Renal pelvis (tissue), 12 donors: ENCODE measurements at places on chromosomes 11 and 22. TPM values are rescaled to one million over a fixed set of nuclear protein-coding genes. Genes with fewer than 3 reads are reported as not detected.

GRCh38 chr11:33389635-33390034 lies 132.5 kb downstream of the HIPK3 start:
- no peak for DNase-seq

- peak; percentile 53 for DNase-seq
Observed at GRCh38 chr22:45757068-45757467, 85.4 kb downstream of the ATXN10 start.

DNA sequence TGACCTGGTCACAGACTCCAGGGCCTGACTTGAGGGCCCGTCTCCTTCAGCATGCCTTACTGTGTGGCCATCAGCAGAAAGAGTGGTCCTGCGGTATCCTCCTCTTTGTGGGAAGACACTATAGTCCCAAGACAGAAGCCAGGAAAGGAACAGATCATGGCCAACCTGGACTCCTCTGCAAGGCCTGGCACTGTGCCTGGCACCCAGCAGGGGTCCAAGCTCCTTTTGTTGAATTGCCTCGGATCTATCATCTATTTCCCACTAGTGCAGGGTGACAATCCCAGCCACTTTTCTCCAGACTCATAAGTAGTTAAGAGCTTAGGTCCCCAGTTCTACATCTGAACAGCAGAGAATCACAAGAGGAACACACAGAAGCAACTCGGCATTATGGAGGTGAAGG lies 27.0 kb downstream of the DSCAML1 start:
- DNase-seq = no peak

- peak; percentile 36 for DNase-seq
Observed at GRCh38 chr11:119169282-119169719, 776 bp downstream of the NLRX1 start.

GRCh38 chr11:64764040-64764611 lies 4.4 kb upstream of the PYGM start:
- no peak for DNase-seq

GRCh38 chr11:44573333-44573732 lies 7.9 kb downstream of the CD82 start:
- no peak for DNase-seq

GRCh38 chr11:61694946-61695706 lies 14.9 kb downstream of the DAGLA start:
- no peak for DNase-seq

GRCh38 chr11:71252770-71253730 lies 673 bp upstream of the SHANK2 start:
- DNase-seq = peak; percentile 75

DNA sequence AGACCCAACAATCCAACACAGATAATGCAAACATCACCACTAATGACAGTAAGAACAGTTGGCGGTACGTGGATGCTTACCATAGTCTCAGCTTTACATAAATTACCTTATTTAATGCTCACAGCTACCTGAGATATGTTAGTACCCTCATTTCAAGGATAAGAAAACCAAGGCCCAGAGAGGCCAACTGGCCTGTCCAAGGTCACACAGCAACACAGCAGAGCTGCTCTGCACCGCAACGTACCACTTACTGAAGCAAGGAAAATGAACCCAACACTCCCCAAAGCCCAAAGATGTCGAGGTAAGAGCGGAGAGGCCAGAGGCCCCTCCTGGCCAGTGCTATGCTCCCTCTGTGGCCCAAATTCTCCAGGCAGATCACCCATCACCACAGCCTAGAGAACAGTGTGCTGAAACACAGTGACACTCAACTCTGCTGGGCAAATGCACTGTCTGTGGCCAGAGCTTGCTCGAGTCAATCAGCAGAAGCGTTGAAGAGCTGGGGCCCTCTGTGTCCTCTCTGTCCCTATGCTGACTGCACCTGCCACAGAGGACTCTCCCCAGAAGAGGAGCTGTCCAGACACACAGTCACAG lies 14.0 kb downstream of the SHANK2 start:
- no peak for DNase-seq

GRCh38 chr22:44096736-44097135 lies 72.6 kb downstream of the PARVB start:
- DNase-seq = no peak

GRCh38 chr22:49934891-49935557 lies 16.6 kb downstream of the CRELD2 start:
- DNase-seq = no peak

DNA sequence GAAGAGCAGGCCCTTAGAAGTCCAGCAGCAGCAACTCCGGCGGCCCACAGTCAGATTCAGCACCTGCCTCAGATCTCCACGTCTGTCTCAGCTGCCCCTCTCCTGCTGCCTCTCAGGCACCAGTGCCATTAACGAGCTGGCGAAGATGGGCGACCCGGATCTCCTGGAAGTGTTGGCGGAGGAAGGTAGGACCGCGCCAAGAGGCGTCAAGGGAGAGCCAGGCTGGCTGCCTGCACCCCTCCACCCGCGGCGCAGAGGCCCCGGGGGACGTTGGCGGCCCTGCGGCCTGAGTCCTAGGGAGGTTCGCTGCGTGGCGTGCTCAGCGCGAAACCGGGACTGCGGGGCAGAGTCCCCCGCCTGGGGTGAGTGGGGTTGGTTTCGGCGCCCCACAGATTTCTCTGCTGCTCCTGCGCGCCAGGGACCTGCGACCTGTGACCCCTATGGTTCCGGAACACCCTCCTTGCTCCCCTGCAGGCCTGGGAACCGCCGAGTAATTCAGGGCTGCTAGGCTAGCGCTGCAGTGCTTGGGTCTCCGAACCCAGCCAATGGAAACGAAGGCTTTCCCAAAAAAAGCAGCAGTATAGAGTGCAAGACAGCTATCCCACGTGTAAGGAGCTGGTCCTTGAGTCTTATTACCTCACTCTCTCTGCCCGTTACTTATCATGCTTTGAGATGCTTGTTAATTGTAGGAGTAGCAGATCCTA lies 615 bp downstream of the ANO5 start:
- DNase-seq = peak; percentile 12

GRCh38 chr11:14623036-14623435 lies 20.6 kb upstream of the PDE3B start:
- no peak for DNase-seq

- peak; percentile 96 for DNase-seq
Observed at GRCh38 chr11:65134952-65135632, 773 bp upstream of the SYVN1 start.

- no peak for DNase-seq
Observed at GRCh38 chr22:19844377-19845053, 10.2 kb downstream of the GNB1L start.

GRCh38 chr11:62706850-62707247 lies 375 bp downstream of the BSCL2 start:
- DNase-seq = no peak

- no peak for DNase-seq
Observed at GRCh38 chr11:28346209-28346608, 238.0 kb downstream of the METTL15 start.

GRCh38 chr11:19727246-19727645 lies 14.6 kb downstream of the NAV2 start:
- DNase-seq = no peak

- no peak for DNase-seq
Observed at GRCh38 chr11:86692317-86692716, 19.9 kb upstream of the ME3 start.

DNA sequence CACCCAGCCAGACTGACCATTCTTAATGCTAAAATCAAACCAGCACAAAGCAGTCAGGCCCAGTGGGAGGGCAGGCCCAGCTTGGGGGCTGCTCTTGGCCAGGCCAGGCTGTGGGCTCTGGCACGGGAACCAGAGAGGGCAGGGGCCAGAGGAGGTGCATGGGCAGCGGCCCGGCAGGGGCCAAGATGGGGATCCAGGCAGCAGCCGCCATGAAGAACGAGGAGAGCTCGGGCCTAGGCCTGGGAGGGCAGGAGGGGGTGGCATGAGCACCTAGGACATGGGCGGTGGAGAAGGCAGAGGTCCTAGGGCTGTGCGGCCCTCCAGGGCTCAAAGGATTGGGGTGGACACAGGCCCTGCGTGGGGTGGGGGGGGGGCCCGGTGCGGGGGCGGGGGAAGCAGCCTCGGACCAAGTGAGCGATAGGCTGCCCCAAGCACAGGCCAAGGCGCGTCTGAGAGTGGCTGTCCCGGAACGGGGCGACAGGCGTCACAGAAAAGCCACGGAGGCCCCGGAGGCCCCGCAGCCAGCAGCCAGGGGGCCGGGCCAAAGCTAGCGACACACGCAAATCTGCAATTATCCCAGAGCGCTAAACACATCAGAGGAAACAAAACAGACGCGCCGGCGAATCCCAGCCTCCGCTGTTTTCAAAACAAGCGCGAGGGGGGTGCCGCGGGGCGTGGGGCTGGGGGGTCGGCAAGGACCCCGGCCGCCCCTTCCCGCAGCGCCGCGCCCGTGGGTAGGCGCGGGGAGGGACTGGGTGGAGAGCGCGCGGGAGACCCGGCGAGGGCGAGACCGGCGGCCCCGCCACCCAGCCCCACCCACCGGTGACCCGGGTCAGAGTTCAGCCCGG lies 8.3 kb downstream of the PLXNB2 start:
- no peak for DNase-seq

GRCh38 chr22:24414984-24415945 lies 12.1 kb upstream of the ADORA2A start:
- DNase-seq = no peak

- no peak for DNase-seq
Observed at GRCh38 chr22:40345271-40345670, 1.0 kb upstream of the ADSL start.

DNA sequence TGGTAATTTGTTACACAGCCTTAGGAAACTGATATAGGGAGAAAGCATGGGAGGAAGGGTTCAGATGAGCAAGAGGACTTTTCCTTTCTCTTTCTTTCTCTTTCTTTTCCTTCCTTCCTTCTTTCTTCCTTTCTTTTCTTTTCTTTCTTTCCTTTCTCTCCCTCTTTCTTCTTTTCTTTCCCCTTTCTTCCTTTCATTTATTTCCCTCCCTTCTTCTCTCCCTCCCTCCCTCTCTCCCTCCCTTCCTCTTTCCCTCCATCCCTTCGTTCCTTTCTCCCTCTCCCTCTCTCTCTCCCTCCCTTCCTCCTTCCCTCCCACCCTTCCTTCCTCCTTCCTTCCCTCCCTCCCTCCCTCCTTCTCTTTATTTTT lies 107.8 kb upstream of the LMO1 start:
- DNase-seq = no peak

DNA sequence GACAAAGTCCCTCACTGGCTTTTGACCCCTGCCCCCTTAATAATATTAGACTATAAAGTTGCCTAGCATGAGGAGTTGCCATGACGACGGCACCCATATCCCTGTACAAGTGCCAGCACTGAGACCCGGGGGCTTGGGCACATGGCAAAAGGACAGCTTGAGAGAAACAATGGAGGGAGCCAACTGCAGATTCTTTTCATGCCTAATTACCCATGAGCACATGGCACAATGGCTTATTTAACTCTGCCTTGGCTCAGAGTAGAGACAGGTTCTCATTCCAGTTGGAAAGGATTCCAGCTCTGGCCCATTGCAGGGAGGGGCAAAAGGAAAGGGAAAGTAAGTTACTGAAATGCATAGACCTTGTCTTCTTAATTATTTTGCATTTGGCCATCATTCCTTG lies 261.2 kb upstream of the UBASH3B start:
- no peak for DNase-seq

GRCh38 chr11:44268614-44269080 lies 41.3 kb downstream of the ALX4 start:
- DNase-seq = no peak

DNA sequence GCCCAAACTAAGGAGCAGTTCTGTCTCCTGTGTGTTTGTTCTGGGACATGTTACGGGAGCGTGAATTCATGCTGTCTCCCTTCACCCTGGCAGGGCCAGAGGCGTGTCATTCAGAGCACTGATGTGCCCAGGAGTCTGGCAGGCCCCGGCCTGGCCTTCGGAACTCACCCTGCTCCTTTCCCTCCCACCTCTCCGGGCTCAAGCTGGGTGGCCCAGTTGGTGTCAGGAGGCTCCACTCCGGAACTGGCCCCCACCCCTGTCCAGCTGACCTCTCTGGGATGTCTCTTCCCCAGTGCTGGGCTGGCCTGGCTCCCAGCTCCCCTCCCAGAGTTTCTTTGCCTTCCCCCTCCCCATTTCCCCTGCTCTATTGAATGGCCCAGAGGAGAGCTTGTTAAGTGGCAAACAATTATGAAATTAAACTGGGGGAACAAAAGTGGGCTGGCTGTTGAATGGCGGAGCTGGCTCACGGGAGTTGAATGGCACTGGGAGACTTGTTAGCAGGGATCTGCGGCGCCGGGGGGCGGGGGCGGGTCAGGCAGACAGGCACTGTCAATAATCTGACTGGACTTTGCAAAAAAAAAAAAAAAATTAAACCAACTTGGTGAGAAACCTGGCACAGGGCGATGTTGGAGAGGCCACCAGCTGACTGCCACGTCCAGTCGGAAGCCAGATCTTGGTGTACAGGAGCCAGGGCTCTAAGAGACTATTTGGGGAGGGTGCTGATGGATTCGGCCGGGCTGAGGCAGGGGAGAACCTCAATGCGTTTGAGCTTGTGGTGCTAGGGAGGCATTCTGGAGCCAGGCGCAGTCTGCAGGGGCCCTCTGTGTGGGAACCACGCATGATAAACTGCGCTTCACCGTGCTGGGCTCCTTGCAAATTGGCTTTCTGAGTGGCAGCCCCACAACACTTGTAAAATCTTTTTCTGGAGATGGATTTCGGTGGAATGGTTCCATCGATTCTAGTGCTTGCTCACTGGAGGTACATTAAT lies 1.3 kb downstream of the MPPED1 start:
- no peak for DNase-seq

GRCh38 chr22:35208003-35208402 lies 49.3 kb upstream of the HMGXB4 start:
- no peak for DNase-seq

DNA sequence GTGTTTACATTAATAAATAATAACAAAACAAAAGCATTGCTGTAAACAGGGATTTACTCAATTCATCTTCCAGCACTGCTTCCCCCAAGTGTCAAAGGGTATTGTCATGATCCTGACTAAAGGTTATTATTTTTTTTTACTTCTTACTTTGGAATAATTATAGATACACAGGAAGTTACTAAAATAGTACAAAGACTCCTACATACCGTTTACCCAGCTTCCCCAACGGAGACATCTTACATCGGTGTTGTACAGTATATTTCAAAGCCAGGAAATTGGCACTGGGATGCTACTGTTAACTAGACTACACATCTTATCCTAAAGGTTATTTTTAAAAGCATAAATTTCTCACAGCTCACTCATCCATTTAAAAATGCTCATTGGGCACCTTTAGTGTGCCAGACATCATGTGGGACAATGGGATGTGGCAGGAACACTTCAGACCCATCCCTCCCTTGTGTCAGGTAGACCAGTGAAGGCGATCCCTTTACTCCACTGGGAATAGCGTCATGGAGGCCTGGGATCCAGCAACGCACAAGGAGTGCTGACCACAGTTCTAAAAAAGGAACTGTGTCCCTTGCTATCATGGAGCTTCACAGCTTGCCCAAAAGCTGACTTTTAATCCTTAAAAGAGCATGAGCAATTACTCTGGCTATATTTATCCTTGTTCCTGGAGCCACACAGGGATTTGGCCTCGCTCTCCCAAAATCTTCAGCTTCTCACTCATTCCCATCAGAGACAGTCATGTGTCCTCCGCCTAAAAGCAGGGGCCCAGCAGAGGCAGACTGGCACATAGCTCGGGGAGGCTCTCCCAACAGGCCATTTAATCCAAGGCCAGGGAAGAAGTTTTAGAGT lies 3.1 kb upstream of the IRAG1 start:
- DNase-seq = no peak

GRCh38 chr11:40183073-40184064 lies 1276.1 kb downstream of the LRRC4C start:
- DNase-seq = no peak

RASL10A gene
- 0.28 TPM for polyA plus RNA-seq

TPBGL gene
- polyA plus RNA-seq = 0.09 TPM

PNPLA5 gene
- polyA plus RNA-seq = 0.04 TPM

PDHX gene
- 37.2 TPM for polyA plus RNA-seq

SCN2B gene
- 3.7 TPM for polyA plus RNA-seq

PRODH gene
- 27.2 TPM for polyA plus RNA-seq

ANKK1 gene
- 0.89 TPM for polyA plus RNA-seq
